Large intestine (tissue), 12 donors: ENCODE measurements at places on chromosomes 5 and 9. TPM values are rescaled to one million over a fixed set of nuclear protein-coding genes. Genes with fewer than 3 reads are reported as not detected.

DNA sequence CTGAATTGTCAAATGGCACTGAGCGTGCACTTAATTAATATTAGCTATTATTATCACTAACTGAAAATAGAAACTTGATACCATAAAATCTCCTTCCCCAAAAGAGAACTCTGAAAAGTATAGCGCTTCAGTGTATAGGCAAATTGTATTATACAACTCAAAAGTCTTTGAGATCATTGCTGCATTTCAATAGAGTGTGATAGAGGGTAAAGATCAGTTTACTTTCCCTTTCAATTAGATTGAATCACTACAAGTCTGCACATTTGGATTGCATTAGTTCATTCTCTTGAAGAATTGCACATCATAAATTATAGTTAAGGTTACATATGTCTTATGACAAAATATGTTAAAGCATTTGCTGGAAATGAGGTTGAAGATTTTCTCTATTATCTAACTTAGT lies 13.4 kb upstream of the GRIN3A start:
- DNase-seq, result no peak

DNA sequence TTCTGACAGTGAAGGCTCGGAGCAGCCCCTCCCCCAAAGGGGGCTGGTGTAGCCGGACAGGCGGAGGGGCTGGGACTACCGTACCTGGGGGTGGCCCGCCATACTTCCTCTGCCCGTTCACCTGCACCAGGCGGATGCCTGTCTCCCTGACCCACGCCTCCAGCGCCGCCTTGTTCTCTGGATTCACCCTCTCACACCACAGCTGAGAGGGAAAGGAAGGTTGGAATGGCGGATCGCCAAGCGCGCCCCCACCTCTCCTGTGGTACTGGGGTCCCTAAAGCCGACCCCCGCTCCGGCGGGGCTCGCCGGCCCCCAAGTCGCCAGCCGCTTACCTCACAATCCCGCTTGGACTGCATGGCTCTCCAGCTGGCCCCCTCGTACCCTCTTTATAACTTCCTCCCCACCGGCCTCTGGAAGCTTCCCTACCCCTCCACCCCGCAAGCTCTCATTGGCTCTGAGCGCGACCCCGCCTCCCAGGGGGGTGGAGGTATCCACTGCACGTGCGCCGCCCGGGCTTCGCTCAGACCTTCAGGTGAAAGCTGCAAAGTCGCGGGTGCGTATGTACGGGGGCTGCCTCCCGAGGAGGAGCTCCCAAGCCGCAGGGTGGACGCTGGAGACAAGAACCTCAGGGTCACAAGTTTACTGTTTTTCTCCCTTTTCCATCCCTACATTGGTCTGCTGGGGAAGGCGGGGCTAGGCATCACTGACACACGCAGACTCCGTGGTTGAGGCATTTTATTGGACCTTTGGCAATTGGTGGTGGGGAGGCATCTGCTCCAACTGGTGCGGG lies at the start of gene DND1:
Gene DND1, minus strand, starts transcription at position 390 of the 790 bp plus-strand sequence. Its CDS starts 34 bp downstream, at position 356.
- DNase-seq, result no peak

- DNase-seq, result no peak
Measured at GRCh38 chr5:80411589-80412219, 3.8 kb downstream of the ZFYVE16 start.

- no peak for DNase-seq
Measured at GRCh38 chr9:132244582-132245455, 83.0 kb downstream of the NTNG2 start.

Gene GALT
- 83.9 TPM for polyA plus RNA-seq

Gene GRXCR2
- polyA plus RNA-seq, result 0.03 TPM

Gene AMBP
- 3.6 TPM for polyA plus RNA-seq

Gene GGTA1
- polyA plus RNA-seq, result 8.8 TPM

Gene SLC6A19
- polyA plus RNA-seq, result 295 TPM

Gene CDX1
- 196 TPM for polyA plus RNA-seq

Gene OMD
- polyA plus RNA-seq, result 0.85 TPM

Gene TAF1L
- 0.03 TPM for polyA plus RNA-seq
